Immature natural killer cell (primary cell): ENCODE measurements at places on chromosomes 6 and 20.
A peak's percentile ranks its signal among the peaks of the same experiment; 100 is the strongest.

- no peak overlapping the region for H3K4me3 ChIP-seq
- no peak overlapping the region for H3K27ac ChIP-seq
- no peak for DNase-seq
- H3K36me3 ChIP-seq = no peaks in the 10 kb centered on the region
- H3K27me3 ChIP-seq = no peaks in the 10 kb centered on the region
- H3K4me1 ChIP-seq = no peaks in the 10 kb centered on the region
Observed at GRCh38 chr6:105113422-105113821, 66.4 kb downstream of the POPDC3 start.

DNA sequence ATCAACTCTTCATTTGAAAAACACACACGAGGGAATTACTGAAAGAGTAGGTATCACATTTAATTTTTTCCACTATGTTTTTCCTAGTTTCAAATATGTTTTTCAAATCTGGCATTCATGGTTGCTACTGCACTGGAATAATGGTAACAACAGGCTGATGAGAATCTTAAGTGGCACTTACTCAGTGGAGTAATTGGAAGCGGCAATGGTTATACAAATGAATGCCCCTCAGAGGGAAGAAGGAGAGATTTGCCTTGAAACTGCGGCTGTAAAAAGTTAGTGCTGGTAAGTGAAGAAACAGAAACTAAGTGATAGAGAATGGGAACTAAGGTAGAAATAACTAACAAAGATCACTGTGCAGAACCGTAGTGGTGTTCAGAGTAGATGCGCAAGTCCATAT is 41.0 kb upstream of the PDE7B start:
- peaks cover 2% of the 10 kb centered on the region for H3K27me3 ChIP-seq
- no peak overlapping the region for H3K27ac ChIP-seq
- no peak for DNase-seq
- no peaks in the 10 kb centered on the region for H3K4me1 ChIP-seq
- no peaks in the 10 kb centered on the region for H3K36me3 ChIP-seq

DNA sequence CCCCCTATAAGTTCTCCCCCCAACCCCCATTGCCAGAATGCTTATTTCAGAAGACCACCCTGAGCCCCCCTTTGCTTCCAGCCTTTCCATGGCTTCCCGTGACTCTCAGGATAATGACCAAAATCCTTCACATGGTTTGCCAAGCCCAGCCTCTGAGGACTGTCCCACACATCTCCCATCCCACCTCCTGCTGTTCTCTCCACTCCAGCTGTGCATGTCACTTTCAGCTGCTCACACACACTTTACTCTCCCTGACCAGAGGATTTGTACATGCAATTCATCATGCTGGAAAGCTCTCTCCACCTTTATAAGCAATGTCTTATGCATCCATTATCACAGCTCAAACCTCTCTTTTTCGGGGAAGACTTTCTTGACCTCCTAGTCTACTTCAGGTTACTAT is 164.2 kb downstream of the PRL start:
- peaks cover 3% of the 10 kb centered on the region for H3K27me3 ChIP-seq
- no peaks in the 10 kb centered on the region for H3K36me3 ChIP-seq
- no peak overlapping the region for H3K27ac ChIP-seq
- no peak for DNase-seq
- H3K4me1 ChIP-seq = no peaks in the 10 kb centered on the region

- DNase-seq = no peak
- peaks cover 4% of the 10 kb centered on the region for H3K27me3 ChIP-seq
Observed at GRCh38 chr20:1299522-1299921, 29.4 kb downstream of the SDCBP2 start.

- no peak for DNase-seq
- H3K36me3 ChIP-seq = no peaks in the 10 kb centered on the region
- H3K4me1 ChIP-seq = peaks cover 2% of the 10 kb centered on the region
- H3K27ac ChIP-seq = no peak overlapping the region
Observed at GRCh38 chr6:100663219-100663863, 198.6 kb upstream of the SIM1 start.

GRCh38 chr6:11964729-11965335 is 47.3 kb upstream of the HIVEP1 start:
- no peaks in the 10 kb centered on the region for H3K36me3 ChIP-seq
- peaks cover 1% of the 10 kb centered on the region for H3K27me3 ChIP-seq
- H3K4me1 ChIP-seq = no peaks in the 10 kb centered on the region

DNA sequence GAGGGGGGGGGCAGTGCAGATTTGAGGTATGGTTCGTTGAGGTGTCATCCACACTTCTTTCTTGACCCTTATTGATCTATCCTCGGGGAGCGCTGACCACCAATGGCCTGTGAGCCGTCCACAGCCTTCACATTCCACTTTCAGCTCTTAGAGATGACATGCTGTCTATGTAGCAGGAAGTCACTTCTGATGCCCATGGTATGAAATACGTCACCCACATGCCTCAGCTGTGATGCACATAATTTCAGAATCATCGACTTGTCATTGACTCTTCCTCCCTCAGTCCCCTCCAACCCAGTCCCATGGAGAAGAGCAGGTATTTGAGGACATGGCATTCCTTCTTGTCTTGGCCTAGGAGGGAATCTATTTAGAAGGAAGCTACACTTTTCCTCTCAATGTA is 4.7 kb upstream of the ADGRF5 start:
- H3K4me1 ChIP-seq = no peaks in the 10 kb centered on the region
- H3K4me3 ChIP-seq = no peak overlapping the region
- no peaks in the 10 kb centered on the region for H3K36me3 ChIP-seq
- H3K27me3 ChIP-seq = peaks cover 4% of the 10 kb centered on the region

- no peak overlapping the region for H3K27ac ChIP-seq
- H3K4me3 ChIP-seq = no peak overlapping the region
Observed at GRCh38 chr6:117222861-117223260, 42.5 kb upstream of the VGLL2 start.

DNA sequence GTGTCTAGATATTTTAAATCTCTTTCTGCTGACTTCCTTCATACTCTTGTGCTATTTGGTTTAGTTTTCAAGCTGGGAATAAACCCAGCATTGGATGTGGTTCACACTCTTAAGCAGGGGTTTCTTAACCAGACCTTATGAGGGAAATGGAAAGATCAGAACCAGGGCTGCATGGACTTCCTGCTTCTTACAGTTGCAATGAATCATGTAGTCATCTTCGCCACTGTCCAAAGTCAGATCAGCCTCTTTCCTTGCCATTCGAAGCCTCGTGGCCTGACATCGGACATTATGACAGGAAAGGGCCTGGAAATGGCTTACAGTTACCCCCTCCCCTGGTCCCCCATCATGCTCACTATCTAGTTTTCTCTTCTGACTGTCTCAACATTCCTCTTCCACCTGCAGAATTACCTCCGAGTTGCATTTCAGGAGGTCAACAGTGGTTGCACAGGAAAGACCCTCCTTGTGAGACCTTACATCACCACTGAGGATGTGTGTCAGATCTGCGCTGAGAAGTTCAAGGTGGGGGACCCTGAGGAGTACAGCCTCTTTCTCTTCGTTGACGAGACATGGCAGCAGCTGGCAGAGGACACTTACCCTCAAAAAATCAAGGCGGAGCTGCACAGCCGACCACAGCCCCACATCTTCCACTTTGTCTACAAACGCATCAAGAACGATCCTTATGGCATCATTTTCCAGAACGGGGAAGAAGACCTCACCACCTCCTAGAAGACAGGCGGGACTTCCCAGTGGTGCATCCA is 16.8 kb upstream of the NAA20 start:
- H3K27me3 ChIP-seq = peaks cover 20% of the 10 kb centered on the region
- no peaks in the 10 kb centered on the region for H3K36me3 ChIP-seq
- H3K4me3 ChIP-seq = no peak overlapping the region
- DNase-seq = no peak
- peaks cover 15% of the 10 kb centered on the region for H3K4me1 ChIP-seq
- H3K27ac ChIP-seq = no peak overlapping the region

GRCh38 chr20:13819885-13820645 is 35.2 kb downstream of the NDUFAF5 start:
- H3K4me1 ChIP-seq = no peaks in the 10 kb centered on the region
- no peak overlapping the region for H3K4me3 ChIP-seq
- H3K27ac ChIP-seq = no peak overlapping the region
- no peaks in the 10 kb centered on the region for H3K36me3 ChIP-seq

DNA sequence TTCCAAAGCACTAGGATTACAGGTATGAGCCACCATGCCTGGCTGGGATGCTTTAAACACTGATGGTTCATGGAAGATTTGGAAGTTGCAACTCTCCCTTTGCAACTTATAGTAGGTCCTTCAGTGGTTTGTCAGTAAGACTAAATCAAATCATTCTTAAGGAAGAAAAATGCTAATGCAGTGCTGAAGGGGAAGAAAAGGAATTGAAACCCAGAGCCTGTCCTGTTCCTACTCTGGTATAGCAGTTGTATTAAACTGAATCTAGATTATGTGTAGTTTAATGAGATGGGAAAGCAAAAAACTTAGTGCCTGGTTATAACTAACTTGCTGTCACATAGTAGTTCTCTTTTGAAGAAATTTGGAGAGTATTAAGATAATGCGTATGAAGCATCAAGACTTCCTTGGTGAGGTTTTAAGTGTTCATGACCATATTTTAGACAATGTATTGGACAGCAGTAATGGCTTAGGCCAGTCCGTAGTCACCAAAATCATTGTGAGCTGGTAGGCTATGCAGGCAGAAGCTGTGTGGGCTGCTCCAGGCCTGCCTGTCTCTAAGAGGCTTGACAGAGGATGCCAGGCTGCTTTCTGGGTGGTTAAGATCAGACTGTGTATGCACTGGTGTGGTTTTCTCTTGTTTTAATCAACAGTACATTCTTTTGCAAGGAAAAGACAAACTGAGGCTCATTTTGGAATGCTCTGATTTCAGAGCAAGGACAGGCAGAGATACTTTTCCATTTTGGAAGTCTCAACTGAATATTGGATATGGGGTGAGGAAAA is 14.0 kb downstream of the PAQR8 start:
- no peaks in the 10 kb centered on the region for H3K27me3 ChIP-seq
- peaks cover 21% of the 10 kb centered on the region for H3K4me1 ChIP-seq

- H3K4me3 ChIP-seq = no peak overlapping the region
- H3K36me3 ChIP-seq = no peaks in the 10 kb centered on the region
- DNase-seq = no peak
- peaks cover 2% of the 10 kb centered on the region for H3K27me3 ChIP-seq
- H3K4me1 ChIP-seq = no peaks in the 10 kb centered on the region
Observed at GRCh38 chr6:84867521-84867920, 103.1 kb upstream of the TBX18 start.

GRCh38 chr6:68778356-68779020 is 143.4 kb downstream of the ADGRB3 start:
- H3K27me3 ChIP-seq = no peaks in the 10 kb centered on the region
- H3K4me1 ChIP-seq = no peaks in the 10 kb centered on the region
- H3K36me3 ChIP-seq = no peaks in the 10 kb centered on the region
- H3K27ac ChIP-seq = no peak overlapping the region

DNA sequence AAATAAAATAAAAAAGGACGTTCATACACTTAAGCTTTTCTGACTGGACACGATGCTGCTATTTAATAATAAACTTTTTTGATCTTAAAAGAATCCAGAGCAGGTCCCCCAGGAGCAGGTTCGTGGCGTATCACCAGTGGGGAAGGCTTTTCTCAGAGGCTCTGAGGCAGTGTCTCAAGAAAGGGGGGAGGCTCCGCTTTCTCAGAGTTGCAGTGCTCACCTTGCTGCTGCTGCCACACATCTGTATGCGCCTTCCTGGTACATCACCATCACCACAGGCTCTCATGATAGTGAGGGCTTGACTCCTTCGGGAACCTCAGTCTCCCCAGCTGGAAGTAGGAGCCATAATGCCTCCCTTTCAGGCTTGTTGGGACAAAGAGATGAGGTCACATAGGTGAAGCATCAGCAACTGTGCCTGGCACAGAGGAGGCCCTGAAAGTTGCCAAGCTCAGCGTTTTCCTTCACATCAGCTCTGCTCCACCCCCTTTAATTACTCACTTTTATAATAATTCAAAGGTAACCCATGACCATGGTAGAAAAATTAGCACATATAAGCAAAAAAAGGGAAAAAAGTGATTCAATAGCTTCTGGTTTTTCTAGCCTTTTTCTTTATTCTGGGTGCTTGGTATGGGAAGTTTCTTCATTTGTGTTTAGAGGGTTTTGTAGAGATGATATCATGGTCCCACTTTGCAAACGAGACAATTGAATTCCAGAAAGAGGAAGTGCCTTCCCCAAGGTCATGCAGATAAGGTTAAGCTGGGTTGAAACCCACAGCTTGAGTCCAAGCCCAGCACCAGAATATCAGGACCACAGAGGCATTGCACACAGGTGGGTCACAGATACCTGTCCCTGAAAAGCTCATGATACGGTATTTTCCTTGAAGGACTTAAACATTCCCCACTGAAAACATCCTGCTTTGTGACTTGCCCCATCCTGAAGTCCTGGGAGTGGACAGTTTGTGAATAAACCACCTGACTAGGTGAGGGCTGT is 24.5 kb downstream of the SRSF3 start:
- peaks cover 2% of the 10 kb centered on the region for H3K27me3 ChIP-seq
- H3K4me1 ChIP-seq = peaks cover 14% of the 10 kb centered on the region
- no peaks in the 10 kb centered on the region for H3K36me3 ChIP-seq
- no peak overlapping the region for H3K4me3 ChIP-seq

GRCh38 chr20:34998331-34998950 is 42.8 kb downstream of the MYH7B start:
- no peak overlapping the region for H3K4me3 ChIP-seq
- H3K36me3 ChIP-seq = peaks cover 21% of the 10 kb centered on the region
- H3K27me3 ChIP-seq = peaks cover 5% of the 10 kb centered on the region
- H3K4me1 ChIP-seq = no peaks in the 10 kb centered on the region
- no peak for DNase-seq

- H3K4me1 ChIP-seq = no peaks in the 10 kb centered on the region
- H3K27me3 ChIP-seq = peaks cover 5% of the 10 kb centered on the region
- no peak overlapping the region for H3K27ac ChIP-seq
Observed at GRCh38 chr20:19802492-19803158, 44.6 kb downstream of the RIN2 start.

DNA sequence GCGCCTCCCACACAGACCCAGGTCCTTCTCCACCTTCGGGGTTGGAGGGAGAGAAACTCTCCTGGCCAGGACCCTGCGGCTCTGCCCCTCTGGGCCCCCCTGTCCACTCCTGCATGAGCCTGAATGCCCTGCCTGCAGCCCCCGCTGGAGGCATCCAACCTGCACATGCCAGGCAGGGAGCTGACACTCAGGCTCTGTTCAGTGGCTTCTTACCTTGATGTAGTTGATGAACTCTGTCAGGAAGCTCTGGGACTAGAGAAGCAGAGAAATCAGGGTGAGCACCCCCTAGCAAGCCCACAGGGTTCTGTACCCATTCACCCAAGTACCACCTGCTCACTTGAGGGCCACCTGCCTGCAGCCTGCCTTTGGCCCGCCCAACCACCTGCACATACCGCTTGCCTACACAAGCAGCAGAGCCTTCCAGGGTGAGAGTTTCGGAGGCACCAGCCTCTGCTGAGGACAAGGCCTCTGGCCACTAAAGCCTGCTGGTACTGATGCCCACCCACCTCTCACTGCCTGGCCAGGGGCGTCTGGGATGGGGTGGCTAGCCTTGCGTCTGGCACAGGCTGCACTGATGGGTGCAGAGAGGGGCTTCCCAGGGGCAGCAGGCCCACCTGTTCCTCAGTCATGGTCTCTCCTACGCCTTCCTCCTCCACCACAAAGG is 9.7 kb downstream of the DDRGK1 start:
- no peak overlapping the region for H3K27ac ChIP-seq
- DNase-seq = no peak
- H3K27me3 ChIP-seq = no peaks in the 10 kb centered on the region
- H3K4me3 ChIP-seq = no peak overlapping the region

- peaks cover 11% of the 10 kb centered on the region for H3K27me3 ChIP-seq
- H3K36me3 ChIP-seq = peaks cover 3% of the 10 kb centered on the region
- peak; percentile 65 for DNase-seq
- H3K4me3 ChIP-seq = peak overlapping the region; percentile 44
Observed at GRCh38 chr6:168905451-168906090, 348.1 kb downstream of the THBS2 start.
